HepG2 (cell line): ENCODE measurements at places on chromosomes 11 and 22.

- DNase-seq = no peak
Observed at GRCh38 chr11:76760236-76760635, 22.9 kb upstream of the TSKU start.

DNA sequence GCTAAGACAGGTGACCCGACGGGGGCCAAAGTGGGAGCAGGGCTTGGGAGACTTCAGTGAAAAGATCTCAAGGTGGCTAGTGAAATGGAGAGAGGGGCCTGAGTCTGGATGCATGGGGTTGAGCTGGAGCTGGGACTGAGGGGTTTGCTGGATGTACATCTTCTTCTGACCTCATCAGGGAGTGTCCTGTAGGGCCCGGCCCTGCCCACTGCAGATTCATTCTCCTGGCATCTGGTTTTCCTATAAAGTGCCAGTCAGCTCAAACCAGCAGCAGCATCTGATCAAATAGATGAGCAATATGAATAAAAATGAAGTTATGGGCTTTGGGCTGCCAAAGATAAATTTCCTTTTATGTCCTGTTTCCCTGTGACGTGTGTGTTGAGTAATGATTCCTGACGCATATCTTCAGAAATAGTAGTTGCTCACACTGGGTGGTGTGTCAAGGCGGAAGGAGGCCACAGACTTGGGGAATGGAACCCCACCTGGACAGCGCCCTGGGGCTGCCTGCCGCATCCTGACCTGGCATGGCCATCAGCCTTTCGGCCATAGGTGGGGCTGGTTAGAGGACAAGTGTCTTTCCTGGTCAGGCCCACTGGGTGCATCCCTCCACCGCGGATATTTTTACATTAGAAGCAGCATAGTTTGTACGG, 135.4 kb downstream of the OSBP2 start:
- DNase-seq = no peak

GRCh38 chr22:49372530-49373288, 455.0 kb downstream of the BRD1 start:
- peak; percentile 37 for DNase-seq

DNA sequence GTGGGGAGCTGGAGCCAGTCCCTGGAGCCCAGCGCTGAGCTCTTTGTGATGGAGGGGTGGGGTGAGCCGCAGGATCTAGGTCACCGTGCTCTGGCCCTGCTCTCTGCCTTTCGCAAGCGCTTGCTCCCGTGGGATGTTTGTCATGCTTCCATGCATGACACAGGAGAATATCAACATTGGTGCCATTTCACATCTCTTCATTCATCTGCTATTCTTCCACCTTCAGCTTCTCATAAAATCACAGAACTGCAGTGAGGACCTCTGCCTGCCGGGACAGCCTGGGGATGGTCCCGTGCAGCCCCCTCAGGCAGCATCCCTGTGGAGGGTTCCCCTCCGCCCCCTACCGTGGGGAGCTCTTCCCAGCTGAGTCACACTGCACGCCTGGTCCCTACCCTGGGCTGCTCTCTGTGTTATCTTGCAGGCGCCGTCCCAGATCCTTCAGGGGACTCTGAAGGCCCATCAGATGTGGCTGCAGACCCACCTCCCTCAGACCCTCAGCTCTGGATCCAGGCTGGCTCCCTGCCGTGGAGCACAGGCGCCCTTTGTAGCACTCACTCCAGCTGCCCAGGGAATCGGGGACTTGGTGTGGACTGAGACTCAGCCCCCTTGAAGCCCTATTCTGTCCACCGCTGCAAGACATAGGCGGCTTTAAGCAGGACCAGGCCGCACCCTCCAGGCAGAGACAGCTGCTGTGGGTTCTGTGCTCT, 5.1 kb upstream of the SEPTIN5 start:
- DNase-seq = no peak

- DNase-seq = no peak
Observed at GRCh38 chr22:19998991-19999820, 17.4 kb downstream of the ARVCF start.

- DNase-seq = peak; percentile 76
Observed at GRCh38 chr11:71080239-71081097, 171.9 kb downstream of the SHANK2 start.

- DNase-seq = no peak
Observed at GRCh38 chr22:50256258-50256862, 5.1 kb downstream of the MAPK12 start.

DNA sequence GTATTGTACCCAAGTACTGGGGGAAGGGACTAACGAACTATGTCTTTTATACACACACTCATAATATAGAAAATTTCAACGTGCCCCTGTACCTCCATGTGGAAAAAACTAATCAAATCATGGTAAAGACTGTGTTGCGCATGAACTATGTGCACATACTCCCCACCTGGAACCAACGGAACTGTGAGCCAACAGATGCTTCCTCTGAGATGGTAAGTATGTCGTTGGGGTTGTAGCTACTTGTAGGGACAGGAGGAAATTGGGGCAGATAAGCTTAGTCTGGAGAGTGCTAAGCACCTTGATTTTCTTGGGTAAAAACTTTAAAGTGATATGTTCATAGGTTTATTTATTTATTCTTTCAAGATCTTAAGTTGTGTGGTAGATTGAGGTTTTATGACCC, 40.1 kb downstream of the GLYAT start:
- DNase-seq = no peak

DNA sequence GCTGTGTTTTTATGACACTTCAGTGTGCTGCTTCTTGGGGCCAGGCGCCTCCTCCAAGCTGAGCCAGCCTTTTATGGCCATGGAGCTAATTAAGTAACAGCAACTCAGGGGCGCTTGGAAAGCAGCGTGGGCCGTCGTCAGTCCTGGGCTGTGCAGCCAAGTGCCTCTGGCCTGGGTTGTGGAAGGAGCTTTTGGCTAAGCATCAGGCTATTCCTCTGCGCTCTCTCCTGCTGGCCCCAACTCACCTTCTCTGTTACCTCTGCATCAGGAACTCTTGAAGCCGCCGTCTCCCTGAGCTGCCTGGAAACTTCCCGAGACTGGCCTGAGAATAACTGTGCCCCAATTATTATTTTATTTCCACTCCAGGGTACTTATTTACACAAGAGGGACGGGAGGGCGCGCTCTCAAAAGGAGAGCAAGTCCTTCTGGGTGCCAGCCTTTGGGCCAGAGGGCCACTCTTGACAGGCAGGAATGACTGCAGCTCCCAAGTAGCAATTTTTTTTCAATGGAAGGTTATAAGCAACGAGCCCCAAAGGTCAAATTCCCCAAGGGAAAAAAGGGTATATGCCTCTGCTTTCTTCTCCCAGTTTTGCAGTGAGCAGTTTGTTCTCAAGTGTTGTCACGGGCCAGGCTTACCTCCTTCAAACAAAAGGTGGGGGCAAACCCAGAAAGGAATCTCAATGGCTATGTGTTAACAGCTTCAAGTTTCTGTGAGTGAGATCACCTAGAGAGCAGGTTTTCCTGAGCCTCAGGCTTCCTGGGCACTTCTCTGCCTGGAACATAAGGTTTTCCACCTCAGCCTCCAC, 38.5 kb upstream of the NAV2 start:
- no peak for DNase-seq

DNA sequence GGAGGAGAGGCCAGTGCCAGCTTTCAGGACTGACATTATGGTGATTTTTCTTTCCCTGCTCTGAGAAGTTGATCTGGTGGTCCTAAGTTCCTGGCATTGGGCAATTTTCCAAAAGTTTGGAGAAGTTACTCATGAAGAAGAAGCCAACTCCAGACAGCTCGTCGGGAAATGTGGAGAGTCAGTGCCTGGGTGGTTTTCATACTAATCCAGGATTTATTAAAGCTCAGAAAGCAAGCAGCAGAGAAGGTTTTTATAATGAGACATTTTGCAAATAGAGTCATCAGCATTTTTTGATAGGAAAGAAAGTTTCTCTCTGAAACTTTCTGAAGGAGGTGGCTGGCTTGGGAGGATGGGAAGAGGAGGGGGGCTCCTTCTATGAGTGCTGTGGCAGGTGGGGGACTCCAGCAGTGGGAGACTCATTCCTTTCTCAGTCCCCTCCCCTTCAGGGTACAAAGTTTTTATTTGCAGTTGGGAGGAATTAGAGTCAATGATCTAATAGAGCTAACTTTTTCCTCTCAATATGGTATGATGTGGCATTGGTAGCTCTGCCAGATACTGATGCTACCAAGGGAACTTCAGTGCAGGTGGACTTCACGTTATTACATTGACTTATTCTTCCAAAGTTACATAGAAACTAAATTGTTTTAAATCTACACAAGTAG, 55.4 kb downstream of the LIF start:
- DNase-seq = peak; percentile 71

- DNase-seq = peak; percentile 48
Observed at GRCh38 chr11:70650075-70650909, 252.0 kb downstream of the CTTN start.

DNA sequence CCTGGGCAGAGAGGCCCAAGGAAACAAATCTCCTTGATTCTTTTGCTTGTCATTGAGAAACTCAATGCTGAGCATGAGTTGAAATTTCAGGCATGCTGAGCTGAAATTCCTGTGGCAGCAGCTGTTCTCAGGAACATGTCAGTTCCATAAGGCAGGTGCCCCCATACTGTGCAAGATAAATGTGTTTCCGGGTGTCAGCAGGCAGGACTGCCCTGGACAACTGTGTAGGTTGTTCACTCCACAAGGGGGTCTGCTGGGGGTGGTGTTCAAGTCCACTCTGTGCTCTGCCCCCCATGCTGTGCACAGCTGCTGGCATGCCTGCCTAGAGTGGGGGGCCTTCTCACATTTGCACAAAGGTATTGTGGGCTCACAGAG, 133.7 kb downstream of the CTTN start:
- DNase-seq = no peak

GRCh38 chr11:132590554-132590953, 941.7 kb downstream of the OPCML start:
- DNase-seq = no peak

DNA sequence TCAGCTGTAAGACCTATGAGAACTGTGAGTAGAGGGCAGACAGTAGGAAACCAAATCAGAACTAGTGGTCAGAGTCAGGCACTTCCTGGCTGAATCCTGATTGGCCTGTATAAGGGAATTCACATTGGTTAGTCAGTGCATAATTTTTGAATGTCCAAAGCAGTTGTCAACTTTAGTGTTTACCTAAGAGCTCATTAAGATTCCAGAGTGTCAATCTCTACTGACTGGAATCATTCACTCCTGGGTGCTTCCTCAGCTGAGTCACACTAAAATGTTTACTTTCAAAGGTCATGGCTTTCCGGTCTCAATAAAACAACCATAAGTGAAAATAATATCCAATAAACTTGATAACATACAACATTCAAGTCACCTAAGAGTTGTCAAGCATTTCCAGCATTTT, 306.1 kb downstream of the C11orf87 start:
- peak; percentile 28 for DNase-seq

GRCh38 chr22:42805998-42806830, 50.9 kb downstream of the ARFGAP3 start:
- DNase-seq = no peak

- DNase-seq = no peak
Observed at GRCh38 chr22:38927033-38927781, 30.2 kb upstream of the APOBEC3A start.

DNA sequence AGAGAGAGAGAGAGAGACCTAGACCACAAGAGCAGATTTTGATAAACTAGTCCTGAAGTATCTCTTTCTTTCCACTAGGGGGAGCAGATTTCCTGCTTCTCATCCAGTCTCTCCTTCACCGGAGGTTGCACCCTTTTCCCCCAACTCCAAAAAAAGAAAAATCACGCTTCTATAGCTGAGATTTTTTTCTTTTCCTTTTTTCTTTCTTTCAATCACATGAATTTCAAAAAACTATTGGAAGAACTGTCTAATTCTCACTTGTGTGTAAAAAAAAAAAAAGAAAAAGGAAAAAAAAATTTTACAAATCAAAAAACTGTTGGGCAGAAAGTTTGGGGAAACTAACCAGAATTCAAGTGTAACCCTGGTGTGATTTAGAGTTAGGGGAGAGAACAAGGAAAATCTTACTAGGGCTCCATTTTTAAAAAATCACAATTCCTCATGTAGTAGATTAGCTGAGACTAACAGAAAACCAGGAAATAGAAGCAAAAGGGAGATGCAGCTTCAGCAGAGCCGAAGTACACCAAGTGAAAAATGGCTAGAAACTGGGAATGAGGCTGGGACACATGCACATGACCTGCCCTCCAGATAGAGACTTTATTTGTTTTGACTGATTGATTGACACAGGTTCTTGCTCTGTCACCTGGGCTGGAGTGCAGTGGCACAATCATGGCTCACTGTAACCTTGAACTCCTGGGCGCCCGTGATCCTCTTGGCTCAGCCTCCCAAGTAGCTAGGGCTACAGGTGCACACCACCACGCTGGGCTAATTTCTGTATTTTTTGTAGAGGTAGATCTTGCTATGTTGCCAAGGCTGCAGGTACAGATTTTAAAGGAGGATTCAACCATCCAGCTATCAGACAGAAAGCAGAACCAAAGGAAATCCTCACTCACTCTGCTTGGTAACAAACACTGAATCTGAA, 27.1 kb downstream of the SDHD start:
- peak; percentile 54 for DNase-seq

- no peak for DNase-seq
Observed at GRCh38 chr11:68941324-68942094, 37.8 kb downstream of the IGHMBP2 start.

DNA sequence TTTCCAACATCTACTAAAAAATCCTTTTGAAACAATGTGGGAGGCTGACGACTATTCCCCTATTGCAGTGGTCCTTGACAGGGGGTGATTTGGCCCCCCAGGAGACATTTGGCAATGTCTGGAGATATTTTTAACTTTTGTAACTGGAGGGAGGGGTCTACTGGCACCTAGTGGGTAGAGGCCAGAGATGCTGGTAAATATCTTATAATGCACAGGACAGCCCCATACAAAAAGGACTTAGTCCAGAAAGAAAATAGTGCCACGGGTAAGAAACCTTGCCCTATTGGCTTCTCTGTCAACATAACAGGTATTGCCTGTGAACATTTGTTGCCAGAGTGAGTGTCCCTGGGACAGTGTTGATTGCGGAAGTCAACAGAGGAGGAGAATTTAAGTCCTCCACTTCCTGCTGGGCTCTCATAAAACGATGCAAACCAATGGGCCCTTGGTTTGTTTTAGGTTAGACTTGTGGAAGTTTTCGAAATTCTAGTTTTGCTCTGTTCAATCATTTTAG, 101.6 kb downstream of the MAML2 start:
- DNase-seq = peak; percentile 89

DNA sequence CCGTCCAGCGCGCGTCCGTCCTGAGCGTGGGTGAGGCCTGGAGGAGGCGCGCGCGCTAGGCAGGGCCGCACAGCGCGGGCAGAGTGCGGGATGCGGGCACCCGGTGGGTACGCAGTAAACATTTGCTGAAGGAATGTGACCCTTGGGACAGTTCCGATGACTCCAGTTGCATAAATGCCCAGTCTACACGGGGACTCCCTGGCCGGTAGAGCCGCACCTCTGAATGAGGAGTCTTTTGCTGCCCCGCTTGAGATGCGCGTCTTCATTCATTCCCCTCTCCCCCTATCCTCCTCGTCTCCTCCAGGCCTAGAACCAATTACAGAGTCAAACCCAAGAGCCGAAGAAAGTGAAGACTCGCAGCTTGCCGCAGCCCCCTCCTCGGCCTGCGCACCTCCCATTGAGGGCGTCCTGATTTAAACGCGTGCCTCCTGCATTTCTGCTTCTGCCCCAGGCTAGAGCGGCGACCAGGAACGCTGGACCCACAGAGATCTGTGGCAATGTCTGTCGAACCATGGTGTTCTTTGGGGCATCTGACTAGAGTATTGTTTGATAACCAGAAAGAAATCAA, 729 bp upstream of the CHKB start:
- DNase-seq = peak; percentile 18

GRCh38 chr22:31141551-31141950, 1.2 kb upstream of the PLA2G3 start:
- DNase-seq = no peak
